ENCODE measurements at places on chromosomes 1 and 21.

- DNase-seq, result no peak
These were observed 390.5 kb downstream of the ST6GALNAC3 start for GRCh38 chr1:76465030-76465429.

DNA sequence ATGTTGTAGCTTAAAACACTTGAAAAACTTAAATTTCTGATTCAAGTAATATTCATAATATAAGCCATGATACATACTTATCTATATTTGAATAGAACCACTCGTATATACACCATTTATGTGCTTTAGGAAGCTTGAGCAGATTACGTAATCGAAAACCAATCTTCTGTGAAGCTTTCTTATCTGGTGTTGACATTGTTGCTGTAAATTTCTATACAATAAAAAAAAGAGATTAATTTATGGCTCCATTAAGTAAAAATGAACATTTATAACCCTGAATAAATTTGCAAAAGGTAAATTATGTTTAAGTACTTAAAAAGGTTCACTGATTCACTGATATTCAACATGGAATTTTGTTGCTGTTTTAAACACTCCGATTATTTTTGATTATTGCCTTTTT is 21.4 kb downstream of the LIN9 start:
- no peak for DNase-seq

DNA sequence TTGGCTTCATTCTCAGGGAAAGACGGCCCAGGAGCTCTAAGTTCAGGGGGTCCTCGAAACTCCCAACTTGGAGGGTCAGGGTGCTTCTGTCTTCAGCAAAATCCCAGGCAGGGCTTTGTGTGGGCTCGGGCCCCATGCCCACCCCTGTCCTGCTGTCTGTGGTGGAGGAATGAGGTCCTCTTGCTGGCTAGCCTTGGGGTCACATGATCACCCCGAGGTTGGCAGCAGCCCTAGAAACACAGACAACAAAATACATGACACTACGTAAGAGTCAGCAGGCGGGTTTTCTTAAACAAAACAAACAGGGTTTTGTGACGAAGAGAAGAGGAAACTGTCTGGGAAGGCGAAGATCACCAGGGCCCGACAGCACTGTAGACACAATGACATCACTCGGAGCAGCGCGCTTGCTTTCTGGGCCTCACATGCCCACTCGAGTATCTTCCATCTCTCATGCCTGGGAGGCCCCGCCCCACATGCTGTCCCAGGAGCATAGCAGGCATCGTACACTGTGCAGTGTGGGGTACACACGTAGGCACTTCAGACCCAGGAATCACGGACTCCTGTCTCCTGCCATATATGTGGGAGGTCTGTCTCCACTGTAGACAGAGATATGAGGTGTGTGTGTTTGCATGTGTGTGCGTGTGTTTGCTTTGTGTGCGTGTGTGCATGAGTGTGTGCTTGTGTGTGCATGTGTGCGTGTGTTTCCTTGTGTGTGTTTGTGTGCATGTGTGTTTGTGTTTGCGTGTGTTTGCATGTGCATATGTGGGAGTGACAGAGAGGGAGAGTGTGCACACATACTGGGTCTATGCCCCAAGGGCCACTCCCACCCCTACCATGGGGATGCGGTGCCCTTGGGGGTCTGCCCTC is 94.7 kb downstream of the SIK1 start:
- no peak for DNase-seq

- DNase-seq, result peak; percentile 93
These were observed 72.9 kb downstream of the SKI start for GRCh38 chr1:2300851-2301606.

GRCh38 chr1:232899839-232900238 is 50.6 kb upstream of the NTPCR start:
- no peak for DNase-seq

DNA sequence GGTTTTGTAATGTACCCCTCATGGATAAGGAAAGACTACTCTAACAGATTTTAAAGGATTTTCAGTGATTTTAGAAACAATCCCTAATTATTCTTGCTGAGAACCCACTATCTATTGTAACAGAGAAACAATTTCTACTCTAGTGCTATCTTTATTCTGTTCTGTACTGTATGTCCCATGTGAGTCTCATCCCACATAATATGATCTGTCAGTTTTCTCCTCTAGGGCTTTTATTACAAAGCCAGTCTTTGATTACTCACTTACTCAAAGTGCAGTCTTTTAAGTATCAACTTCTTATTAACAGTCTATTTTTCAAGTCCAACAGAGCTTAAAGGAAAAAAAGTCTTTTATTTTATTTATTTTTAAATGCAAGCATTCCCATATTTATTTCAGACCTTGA is 54.8 kb downstream of the CTH start:
- DNase-seq, result no peak

GRCh38 chr1:161864577-161864976 is 98.5 kb downstream of the ATF6 start:
- no peak for DNase-seq

- no peak for DNase-seq
These were observed 3.3 kb upstream of the SSBP3 start for GRCh38 chr1:54409156-54410142.

GRCh38 chr21:36297406-36297937 is 22.5 kb upstream of the MORC3 start:
- no peak for DNase-seq

GRCh38 chr1:110424699-110425611 is 17.5 kb upstream of the LAMTOR5 start:
- DNase-seq, result no peak

GRCh38 chr1:193019442-193020026 is 39.6 kb downstream of the UCHL5 start:
- no peak for DNase-seq

DNA sequence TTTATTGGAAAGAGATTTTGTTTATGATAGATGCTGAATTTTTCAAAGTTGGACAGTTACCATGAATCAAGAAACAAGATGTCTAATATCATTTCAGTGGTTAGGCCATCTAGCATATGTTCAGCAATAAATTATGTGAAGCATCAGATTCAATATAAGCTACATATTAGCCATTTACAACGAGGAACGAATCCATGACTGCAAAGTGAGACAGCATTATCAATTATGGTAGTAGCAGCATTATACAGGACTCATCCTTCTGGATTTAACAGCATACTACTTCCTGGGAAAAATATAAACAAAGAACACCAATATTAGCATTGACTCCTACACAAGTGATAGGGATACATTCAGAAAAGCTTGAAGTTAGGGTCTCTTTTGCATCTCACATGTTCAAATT is 59.1 kb downstream of the LRRC53 start:
- no peak for DNase-seq

- no peak for DNase-seq
These were observed 277.1 kb downstream of the AJAP1 start for GRCh38 chr1:4931486-4931885.

GRCh38 chr1:222009105-222009730 is 267.3 kb upstream of the DUSP10 start:
- DNase-seq, result peak; percentile 38

DNA sequence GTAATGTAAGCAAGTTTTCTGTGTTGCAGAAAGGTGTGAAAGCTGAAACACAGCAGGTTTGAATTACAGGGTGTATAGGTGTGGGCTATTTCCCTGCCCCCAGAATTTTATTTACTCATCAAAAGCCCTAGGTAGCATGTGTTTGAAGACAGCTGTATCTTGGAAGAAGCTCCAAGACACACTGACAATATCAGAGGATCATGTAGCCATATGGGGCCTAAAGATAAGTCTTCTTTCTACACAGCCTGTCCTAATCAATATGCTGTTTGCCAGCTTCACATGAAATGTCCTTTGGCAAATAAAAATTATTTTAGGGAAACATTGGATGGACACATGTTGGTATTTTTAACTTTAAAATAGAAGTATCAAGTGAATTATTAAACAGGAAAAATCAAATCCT is 17.5 kb upstream of the SUCO start:
- DNase-seq, result no peak

GRCh38 chr21:44511219-44511937 is 28.6 kb downstream of the KRTAP10-1 start:
- no peak for DNase-seq
